Activated naive CD8-positive, alpha-beta T cell treated with anti-CD3 and anti-CD28 coated beads, Interleukin-2, amount 10 ng/mL, durations not matched to agents 7 days and 5 days (primary cell): ENCODE measurements at places on chromosomes 12 and 14. TPM values are rescaled to one million over a fixed set of nuclear protein-coding genes. Genes with fewer than 3 reads are reported as not detected.

HAL gene
- 0.23 TPM for total RNA-seq

CNTN1 gene
- total RNA-seq = not detected

DNA sequence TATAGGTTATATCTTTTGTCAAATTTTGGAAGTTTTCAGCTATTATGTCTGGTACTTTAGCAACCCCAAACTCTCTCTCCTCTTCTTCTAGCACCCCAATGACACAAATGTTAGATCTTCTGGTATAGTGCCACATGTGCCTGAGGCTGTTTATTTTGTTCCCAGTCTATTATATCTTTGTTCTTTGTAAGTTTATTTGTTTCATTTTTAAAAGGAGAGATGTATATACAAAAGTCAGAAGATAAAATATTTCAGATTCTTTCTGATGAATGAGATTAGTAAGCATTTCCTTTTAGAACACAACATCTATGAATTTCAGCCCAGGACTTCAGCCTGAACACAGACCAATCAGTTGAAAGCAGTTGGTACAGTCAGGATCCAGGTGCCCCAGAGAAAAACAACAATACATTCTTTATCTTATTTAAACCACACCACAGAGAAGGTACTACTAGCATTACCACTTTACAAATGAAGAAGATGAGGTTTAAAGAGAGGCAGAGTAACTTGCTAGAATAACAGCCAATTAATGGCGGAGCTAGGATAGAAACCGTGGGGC lies 114.1 kb upstream of the BTG1 start:
- no peak for DNase-seq

TAS2R20 gene
- total RNA-seq = 2.0 TPM

- no peak for DNase-seq
Observed at GRCh38 chr12:114684098-114684869, at the start of gene TBX3. TSS of gene TBX3 (minus strand) at chr12:114684175. CDS start at chr12:114683200, 975 bp downstream.

RPS6KL1 gene
- total RNA-seq = 2.6 TPM

- DNase-seq = no peak
Observed at GRCh38 chr12:97211416-97211930, 251.1 kb upstream of the RMST start.

DNA sequence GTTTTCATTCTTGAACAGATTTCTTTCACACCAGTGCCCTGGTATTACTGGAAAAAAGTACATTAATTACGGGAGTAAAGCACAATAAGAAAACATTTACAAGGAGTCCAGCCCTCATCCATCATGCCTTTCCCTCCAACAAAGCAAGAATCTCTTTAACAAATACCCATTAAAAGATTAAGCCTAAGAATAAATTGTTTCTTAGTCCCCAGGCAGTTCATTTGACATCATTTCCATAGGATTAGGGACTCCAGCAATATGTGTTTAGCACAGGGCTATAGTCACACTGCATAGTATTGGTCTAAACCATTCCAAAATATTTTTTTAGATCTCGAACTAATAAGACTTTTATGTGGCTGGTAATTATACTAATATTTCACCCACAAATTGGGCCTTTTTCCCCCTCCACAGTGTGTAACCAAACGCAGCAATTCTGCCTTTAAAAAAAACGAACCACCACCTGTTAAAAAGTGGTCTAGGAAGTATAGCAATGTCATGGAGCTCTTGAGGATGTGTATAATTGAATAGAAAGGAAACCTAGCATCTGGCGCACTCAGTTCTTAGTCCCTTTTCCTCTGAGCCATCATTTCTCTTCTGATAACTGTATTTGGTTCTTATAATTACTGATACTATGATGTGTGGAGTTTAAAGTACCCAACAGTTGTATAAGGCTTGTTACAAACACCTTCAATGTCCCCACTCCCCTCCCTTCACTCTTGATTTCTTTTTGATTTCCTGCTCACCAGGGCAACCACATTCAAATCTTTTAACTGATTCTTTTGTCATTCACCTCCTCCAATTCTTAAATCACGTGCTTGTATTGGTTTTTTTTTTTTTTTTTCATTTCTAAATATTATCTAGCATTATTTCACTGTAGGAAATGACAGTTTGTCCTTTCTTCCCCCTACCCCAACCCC lies 138.7 kb downstream of the ETV6 start:
- DNase-seq = no peak

IFNG-AS1 gene
- 5.2 TPM for total RNA-seq

GRCh38 chr12:28800129-28800528 lies 348.9 kb upstream of the FAR2 start:
- DNase-seq = no peak

NRXN3 gene
- total RNA-seq = not detected

GRCh38 chr12:109768901-109769670 lies 55.5 kb downstream of the FAM222A start:
- DNase-seq = peak; percentile 22

- no peak for DNase-seq
Observed at GRCh38 chr14:48323665-48324064, 648.3 kb upstream of the MDGA2 start.

- peak; percentile 80 for DNase-seq
Observed at GRCh38 chr12:122203301-122204166, at the start of gene B3GNT4. TSS of gene B3GNT4 (plus strand) at chr12:122203709. CDS start at chr12:122204619, 910 bp downstream.
